ENCODE measurements at places on chromosomes 16 and 17.
A peak's percentile ranks its signal among the peaks of the same experiment; 100 is the strongest.

- DNase-seq, result no peak
These were observed 2.3 kb upstream of the SLC16A11 start for GRCh38 chr17:7046127-7046724.

- DNase-seq, result no peak
These were observed 68.6 kb upstream of the ZFHX3 start for GRCh38 chr16:73116576-73116975.

- peak; percentile 95 for DNase-seq
These were observed 6.9 kb downstream of the SLC12A4 start for GRCh38 chr16:67961551-67961957.

DNA sequence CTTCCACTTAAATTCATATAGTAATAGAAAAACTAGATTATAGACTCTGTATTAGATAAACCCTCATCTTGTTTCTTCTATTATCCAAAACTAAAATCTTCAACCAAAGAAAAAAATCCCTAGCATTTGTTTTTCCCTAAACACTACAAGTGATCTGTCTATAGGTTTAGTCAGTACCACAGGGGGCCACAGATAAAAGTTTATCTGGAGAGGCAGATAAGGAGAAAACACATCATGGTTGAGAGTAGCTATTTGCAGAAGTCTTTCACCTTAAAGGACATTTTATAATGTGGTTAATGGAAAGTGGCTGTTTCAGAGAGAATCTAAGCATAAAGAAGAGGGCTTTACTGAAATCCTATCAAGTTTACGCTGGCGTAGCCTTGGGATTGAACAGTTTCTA, 160.1 kb downstream of the CDK5R1 start:
- DNase-seq, result no peak

GRCh38 chr16:85880861-85881260, 18.1 kb upstream of the IRF8 start:
- no peak for DNase-seq

DNA sequence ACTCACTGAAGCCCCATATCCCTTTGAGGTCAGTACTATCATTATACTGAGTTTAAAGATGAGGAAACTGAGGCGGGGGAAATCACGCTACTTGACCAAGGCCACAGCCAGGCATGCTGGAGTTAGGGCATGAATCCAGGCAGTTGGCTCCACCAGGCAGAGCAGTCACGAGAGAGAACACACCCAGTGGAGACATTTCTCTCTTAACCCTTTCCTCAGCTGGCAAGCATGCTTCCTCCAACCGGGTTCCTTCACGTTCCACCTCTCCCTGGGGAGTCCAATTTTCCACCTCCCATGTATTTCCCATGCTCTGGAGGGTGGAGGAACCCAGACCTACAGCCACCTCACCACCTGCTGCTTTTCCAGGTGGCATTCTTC, 32.8 kb downstream of the VAC14 start:
- DNase-seq, result no peak

- DNase-seq, result no peak
These were observed 3.1 kb downstream of the KCNG4 start for GRCh38 chr16:84236671-84237070.

DNA sequence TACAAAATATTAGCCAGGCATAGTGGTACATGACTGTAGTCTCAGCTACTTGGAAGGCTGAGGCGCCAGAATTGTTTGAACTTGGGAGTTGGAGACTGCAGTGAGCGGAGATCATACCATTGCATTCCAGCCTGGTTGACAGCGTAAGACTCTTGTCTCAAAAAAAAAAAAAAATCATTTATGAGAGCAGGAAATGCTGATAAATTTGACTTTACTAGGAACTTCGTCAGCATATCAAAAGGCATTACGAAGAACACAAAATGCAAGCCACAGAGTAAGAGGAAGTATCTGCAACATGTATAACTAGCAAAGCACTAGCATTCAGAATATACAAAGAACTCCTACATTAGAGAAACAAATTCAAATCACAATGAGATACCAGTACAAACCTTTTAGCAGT, 279.3 kb downstream of the ZFHX3 start:
- DNase-seq, result no peak

- DNase-seq, result no peak
These were observed 7.1 kb upstream of the LGALS3BP start for GRCh38 chr17:78986649-78987328.

DNA sequence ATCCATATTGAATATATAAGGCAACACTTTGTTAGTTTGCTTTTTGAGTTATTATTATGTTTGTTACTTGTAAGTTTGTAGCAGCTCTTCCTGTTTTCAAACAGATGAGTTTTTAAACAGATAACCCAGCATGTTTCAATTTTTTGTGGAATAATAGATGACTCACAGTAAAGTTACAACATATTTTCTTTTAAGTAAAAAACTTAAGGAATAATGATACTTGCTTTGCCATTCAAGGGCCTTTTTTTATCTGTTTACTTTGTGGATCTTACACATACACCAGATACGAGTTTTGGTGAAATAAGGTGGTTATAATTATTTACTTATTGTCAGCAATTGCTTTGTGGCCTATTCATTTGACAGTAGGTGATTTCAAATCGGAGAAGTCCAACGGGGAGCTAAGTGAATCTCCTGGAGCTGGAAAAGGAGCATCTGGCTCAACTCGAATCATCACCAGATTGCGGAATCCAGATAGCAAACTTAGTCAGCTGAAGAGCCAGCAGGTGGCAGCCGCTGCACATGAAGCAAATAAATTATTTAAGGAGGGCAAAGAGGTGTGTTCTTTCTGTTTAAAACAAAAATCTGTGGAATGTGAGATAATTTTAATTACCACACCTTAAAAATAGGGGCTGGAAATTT, 66.3 kb downstream of the BPTF start:
- no peak for DNase-seq

DNA sequence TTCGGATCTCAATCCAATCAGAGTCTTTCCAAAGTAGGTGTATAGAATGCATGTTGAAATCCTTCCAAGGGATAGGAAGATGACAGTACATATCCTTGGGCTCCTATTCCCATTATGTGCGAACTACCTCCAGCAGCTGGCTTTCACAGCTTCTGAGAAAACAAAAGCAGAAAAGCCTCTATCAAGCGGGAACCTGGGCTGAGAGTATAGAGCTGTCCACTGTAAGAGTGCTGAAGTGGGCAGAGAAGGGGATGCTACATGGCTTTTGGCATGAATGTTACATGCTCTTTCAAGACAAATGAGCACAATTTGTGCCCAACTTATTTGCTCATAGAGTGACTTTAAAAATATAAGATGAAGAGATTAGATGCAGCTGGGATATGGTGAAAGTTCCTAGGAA, 993.5 kb downstream of the CDH8 start:
- no peak for DNase-seq

DNA sequence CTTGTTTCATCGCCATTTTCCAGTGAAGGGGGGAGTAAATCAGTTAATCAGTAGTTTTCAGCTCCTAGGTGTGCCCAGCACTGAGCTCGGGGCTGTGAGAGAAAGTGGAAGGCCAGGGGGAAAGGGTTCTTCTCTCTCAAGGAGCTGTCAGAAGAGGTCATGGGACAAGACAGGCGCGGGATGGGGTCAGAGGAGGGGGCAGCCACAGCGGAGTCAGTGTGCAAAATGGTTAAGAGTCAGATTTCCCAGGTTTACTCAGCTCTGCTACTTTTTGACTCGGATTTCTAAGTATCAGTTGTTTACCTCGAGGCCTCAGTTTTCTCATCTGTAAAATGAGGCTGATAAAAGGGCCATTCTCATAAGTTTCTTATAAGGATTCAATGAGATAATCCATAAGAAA, 4.3 kb upstream of the XYLT1 start:
- no peak for DNase-seq

GRCh38 chr17:30323262-30323894, 10.5 kb downstream of the TMIGD1 start:
- no peak for DNase-seq

DNA sequence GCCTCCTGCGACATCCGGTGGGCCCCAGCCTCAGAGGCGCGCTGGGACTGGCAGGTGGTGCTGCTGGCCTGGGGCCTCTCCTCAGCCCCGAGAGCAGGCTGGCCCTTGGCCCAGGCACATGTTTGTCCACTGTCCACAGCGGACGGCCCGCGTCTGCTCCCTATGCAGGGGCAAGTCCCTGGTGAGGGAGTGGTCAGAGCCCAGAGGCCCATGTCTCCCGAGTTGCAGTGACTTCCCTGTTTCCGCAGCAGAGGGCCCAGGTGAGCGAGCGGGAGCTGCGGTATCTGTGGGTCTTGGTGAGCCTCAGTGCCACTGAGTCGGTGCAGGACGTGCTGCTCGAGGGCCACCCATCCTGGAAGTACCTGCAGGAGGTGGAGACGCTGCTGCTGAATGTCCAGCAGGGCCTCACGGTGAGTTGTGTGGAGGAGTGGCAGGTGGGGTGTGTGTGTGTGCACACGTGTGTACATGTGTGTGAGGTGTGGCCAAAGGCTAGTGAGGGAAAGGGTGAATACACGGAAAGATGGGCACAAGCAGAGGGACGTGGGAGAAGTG, 10.4 kb downstream of the IL34 start:
- DNase-seq, result no peak

- no peak for DNase-seq
These were observed 2.9 kb downstream of the IKZF3 start for GRCh38 chr17:39861235-39861634.

- no peak for DNase-seq
These were observed 19.9 kb downstream of the RAI1 start for GRCh38 chr17:17701112-17701511.

- DNase-seq, result no peak
These were observed 16.7 kb downstream of the HSD11B2 start for GRCh38 chr16:67447508-67448076.

DNA sequence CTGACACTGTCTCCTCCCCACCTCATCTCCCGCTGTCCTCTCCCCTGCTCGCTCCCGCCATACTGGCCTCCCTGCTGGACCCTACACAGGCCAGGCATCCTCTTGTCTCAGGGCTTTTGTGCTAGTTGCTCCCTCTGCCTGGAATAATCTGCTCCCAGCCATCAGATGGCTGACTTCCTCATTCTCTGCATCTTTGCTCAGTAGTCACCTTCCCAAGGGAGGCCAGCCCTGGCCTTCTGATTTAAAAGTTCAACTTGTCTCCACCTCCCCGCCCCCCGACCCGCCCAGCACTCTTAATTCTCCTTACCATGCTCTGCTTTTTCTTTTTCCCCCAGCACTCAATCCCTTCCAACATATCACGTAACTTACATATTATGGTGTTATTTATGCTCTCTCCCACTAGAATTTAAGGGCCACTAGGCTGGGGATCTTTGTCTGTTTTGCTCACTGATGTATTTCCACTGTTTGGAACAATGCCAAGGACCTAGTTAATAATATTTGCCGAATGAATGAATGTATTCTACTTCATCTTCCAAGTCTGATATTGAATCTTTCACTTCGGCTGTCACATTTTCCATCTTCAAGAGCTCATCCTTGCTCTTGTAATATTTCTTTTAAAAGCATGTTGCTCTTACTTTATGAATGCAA, 178.3 kb downstream of the CDK5R1 start:
- no peak for DNase-seq

DNA sequence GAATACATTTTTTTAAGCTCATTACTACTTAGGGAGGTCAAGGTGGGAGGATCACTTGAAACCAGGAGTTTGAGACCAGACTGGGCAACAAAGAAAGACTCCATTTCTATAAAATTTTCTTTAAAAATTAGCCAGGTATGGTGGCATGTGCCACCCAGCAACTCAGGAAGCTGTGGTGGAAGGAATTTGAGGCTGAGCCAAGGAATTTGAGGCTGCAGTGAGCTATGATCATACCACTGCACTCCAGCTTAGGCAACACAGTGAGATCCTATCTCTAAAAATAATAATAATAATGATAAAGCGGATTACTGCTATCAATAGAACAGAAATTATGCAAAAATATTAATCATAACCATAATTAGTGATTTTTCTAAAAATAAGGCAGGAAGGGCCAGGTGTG, 170.3 kb downstream of the COPRS start:
- no peak for DNase-seq

DNA sequence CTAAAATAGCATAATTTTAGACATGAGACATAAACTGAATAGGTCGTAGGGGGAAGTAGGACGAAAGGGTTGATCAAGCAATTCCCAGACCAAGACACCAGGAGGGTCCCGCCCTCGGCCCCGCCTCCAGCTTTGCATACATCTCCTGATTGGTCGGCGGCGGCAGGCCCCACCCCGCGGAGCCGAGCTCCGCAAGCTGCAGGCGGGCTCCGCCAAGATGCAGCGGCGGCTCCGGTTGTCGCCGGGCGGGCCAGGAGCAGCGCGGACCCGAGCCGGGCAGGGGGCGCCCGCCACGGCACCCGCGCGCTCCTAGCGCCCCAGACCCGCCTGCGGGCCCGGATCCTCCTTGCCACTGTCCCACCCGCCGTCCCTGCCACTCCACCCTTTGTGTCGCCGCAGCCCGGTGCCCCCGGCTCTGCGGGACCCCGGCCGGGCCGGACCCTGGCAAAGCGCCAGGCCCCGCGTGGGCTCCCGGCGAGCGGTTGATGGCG, at the start of gene CDR2L:
TSS of gene CDR2L (plus strand) at position 215 of the 491 bp plus-strand sequence. CDS start 412 bp downstream, outside the sequence.
- DNase-seq, result peak; percentile 91

- no peak for DNase-seq
These were observed 5.5 kb downstream of the SOX8 start for GRCh38 chr16:986925-987582.

GRCh38 chr17:50194140-50194933, 7.1 kb downstream of the COL1A1 start:
- no peak for DNase-seq

- no peak for DNase-seq
These were observed 587.7 kb downstream of the MAF start for GRCh38 chr16:79012671-79013434.

- DNase-seq, result no peak
These were observed 328.1 kb downstream of the SEC14L1 start for GRCh38 chr17:77468897-77469296.

GRCh38 chr16:75377729-75378386, 55.4 kb downstream of the CFDP1 start:
- no peak for DNase-seq

GRCh38 chr16:84454611-84455010, 49.8 kb downstream of the MEAK7 start:
- no peak for DNase-seq

GRCh38 chr16:61858988-61859387, 177.2 kb downstream of the CDH8 start:
- no peak for DNase-seq

DNA sequence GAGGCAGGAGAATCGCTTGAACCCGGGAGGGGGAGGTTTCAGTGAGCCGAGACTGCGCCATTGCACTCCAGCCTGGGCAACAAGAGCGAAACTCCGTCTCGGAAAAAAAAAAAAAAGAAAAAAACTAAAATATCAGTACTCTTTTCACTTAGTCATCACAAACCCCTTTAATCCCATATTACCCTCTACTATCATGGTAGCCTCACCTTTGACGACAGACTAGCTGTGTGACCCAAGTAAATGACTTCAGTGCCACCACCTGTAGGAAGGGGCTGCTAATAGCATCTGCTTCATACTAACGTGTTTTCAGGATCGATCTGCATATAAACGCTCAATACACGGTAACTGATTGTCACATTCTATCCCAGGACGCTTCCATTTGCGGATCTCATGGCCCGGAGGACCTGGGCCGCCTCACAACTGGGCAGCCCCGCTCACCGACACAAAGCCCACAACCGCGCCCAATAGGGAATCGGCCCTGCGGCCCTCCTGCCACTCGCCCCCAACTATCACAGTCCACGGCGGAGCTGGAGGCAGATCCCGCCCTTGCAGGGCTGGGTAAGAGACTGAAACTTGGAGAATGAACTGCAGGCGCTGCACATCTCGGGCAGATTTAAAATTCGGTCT, 1.1 kb upstream of the ZNF263 start:
- DNase-seq, result peak; percentile 65
